HuH-7 (cell line): ENCODE measurements at places on chromosomes 13 and 19.
A peak's percentile ranks its signal among the peaks of the same experiment; 100 is the strongest.

- DNase-seq = no peak
These were observed 254.3 kb downstream of the NDFIP2 start for GRCh38 chr13:79735228-79735627.

DNA sequence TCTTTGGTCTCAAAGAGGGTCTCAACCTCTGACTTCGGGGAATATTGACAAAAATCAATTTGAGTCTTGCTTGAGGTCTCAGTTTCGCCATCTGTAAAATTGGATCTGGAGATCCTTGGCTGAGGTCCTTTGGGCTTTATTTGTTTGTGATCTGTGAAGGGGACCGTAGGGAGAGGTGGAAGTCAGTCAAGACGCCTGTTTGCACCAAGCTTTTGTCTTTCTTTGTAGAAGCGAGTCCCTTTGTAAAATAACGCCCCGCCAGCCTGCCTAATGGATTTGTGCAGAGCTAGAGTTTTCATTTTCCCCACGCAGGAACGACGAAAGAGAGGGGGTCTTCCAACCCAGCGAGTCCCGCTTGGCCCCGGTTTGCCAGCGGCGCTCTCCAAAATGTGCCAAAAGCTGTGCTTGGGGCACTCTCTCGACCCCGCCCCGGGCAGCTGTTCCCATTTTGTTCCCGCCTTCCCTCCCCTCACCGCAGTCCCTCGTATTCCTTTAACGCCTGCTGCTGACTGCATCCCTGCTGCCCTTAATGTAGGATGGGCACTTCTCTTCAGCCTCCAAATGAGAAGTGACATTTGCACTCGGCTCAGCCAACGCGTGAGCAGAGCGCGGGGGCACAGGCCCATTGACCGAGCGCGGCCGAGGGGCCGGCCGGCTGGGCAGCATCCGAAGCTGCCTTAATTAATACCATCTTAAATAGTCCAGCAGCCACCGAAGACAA, 13.0 kb downstream of the ZIC5 start:
- no peak for DNase-seq

GRCh38 chr19:51905206-51905605, 389 bp upstream of the ZNF649 start:
- no peak for DNase-seq

- DNase-seq = peak; percentile 97
These were observed 6.3 kb downstream of the GRAMD1A start for GRCh38 chr19:35006342-35006998.

GRCh38 chr13:114108894-114109293, 23.5 kb downstream of the RASA3 start:
- DNase-seq = no peak

DNA sequence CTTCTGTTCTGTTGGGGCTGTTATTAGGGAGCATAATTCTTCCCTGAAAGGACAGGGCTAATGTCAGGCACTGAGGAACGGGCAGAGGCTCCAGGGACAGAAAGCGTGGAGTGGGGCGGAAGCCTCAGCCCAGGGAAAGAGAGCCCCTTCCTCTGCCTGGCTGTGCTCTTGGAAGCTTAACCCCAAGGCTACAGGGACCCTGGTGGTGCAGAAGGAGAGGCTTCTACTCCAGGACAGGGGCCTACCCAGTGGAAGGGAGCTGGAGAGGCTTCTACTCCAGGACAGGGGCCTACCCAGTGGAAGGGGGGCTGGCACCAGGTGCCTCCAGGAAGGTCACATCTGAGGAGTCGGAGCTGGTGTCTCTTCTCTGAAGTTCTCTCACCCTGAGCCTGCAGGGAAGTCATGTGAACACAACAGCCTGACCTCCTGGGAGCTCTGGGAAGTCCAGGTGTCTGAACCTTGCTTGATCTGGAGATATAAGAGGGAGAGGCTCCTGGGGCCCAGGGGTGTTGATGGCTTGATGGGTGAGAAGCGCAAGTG, 159.5 kb upstream of the SOX1 start:
- DNase-seq = no peak

- DNase-seq = no peak
These were observed 88.4 kb upstream of the TPP2 start for GRCh38 chr13:102508411-102508810.

DNA sequence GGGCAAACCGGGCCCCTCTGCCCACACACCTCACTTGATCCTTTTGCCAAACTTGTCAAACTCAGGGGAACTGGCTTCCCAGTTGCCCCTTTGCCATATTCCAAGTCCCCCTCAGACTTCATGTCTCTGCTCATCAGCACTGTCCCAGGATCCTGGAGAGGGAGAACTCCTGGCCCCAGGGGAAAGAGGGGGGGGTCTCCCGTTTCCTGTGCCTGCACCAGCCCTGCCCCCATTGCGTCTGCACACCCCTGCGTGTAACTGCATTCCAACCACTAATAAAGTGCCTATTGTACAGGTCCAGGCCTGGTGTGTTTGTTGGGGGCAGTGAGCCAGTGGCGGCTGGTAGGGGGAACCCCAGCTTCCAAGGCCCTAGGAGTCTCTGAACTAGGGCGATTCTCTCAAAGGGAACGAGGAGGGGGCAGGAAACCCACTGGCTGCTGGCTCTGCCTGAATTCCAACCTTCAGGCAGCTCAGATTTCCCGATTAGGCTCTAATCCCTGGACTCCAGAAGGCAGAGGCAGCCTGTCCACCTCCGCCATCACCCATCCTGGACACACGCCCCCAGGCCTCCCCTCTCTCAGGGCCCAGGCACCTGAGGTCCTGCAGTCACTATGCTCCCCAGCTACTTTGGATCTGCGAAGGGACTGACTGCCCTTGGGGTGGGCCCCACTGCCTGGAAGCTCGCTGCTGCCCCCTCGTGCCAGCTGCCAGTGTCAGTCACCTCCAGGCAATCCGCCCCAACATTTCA, 9.7 kb upstream of the ILF3 start:
- DNase-seq = peak; percentile 92

DNA sequence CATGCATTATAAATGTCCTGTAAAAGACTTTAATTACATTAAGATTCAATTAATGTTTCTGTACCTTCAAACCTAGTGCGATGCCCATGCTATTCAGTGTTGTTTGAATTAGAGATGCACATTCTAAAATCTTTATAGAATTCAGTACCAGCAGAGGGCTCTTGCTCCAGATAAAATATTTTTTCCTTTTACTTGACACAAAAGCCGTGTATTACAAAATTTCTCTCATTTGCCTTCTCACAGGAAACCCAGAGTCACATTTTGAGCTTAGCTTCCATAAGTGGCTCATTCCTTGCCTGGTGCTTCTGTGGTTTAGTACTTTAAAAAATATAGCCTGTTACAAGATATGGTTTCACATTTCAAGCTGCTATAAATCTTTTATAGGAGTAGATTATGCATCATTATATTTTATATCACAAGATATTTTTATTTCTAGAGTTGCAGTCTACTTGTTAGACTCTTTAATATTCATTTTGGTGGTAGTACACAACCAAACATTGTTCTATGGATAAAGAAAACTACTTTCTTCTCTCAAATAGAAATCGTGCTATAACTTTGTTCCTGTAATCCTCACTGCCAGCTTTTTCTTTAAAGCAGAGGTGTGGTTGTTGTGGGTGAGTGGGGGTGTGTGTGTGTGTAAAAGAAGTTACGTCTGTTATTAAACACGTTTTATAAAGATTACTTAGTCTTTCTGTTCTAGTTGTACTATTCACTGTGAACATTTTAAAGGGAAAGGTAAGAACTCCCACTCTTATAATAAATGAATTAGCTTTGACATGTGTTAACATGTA, 101.4 kb downstream of the RNF17 start:
- no peak for DNase-seq

GRCh38 chr13:95317039-95317989, 16.1 kb upstream of the ABCC4 start:
- DNase-seq = no peak
